GM23248 (cell line): ENCODE measurements at places on chromosomes 5 and 9.

DNA sequence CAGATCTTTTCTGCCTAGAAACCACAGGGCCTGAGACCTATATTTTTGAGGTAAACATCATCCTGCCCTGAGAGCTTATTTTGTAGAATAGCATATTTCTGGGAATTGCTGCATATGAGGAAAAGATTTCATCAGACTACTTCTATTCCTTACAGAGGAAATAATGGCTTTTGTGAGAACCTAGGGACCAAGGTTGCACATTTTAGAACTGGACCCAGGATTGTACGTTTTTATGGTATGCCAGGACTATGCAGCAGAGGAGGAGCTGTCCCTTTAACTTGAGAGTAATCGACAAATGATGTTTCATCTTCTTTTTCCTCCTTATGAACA is 2.2 kb upstream of the ALDH1A1 start:
- no peaks in the 10 kb centered on the region for H3K4me1 ChIP-seq
- H3K27me3 ChIP-seq = peaks cover 4% of the 10 kb centered on the region; the same call in 1 of the 2 replicates
- no peaks in the 10 kb centered on the region for H3K36me3 ChIP-seq
- H3K4me3 ChIP-seq = no peak overlapping the region

DNA sequence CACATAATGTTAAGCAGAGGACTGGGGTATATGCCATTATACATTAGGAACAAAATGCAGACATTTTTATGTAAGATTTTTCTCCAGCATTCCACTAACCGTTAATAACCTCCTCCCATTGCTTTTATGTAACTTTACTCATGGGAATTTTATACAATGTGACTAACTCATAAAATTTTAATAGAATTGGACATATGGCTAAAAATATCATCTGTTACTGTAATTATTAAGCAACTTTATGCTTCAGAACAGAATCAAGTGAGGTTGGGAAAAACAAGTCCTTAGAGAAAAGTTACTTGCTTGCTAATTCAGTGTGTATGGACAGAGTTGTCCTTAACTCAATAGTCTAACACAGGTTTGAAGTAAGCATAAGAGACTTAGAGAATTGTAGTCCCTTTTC is 54.8 kb upstream of the PCSK1 start:
- no peak overlapping the region for H3K4me3 ChIP-seq
- H3K27me3 ChIP-seq = no peaks in the 10 kb centered on the region
- no peaks in the 10 kb centered on the region for H3K36me3 ChIP-seq
- H3K27ac ChIP-seq = no peak overlapping the region
- peaks cover 20% of the 10 kb centered on the region for H3K4me1 ChIP-seq

GRCh38 chr5:68344447-68345111 is 129.0 kb downstream of the PIK3R1 start:
- peaks cover 26% of the 10 kb centered on the region for H3K4me1 ChIP-seq
- H3K27me3 ChIP-seq = no peaks in the 10 kb centered on the region
- H3K36me3 ChIP-seq = no peaks in the 10 kb centered on the region
- DNase-seq = peak; percentile 79

DNA sequence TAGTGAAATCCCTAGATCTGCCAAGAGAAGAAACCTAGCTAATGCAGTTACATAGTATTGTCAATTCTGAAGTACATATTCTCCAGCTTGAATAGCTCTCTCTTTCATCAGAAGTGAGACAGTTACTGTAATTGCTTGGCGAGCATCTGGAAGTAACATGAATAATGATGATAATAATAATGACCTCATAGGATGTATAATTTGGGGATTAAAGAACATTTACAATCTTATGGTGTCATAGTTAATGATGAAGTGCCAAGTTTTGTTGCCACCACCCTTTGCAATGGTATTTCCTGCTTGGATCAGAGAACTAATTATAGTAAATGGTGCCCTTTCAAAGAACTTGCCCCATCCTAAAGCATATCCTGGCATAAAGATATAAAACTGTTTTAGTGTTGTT is 201.4 kb downstream of the ADAMTSL1 start:
- peaks cover 62% of the 10 kb centered on the region for H3K36me3 ChIP-seq
- peaks cover 16% of the 10 kb centered on the region for H3K4me1 ChIP-seq
- H3K27ac ChIP-seq = no peak overlapping the region
- H3K4me3 ChIP-seq = no peak overlapping the region
- peak; percentile 54 for DNase-seq

GRCh38 chr5:146103594-146103993 is 1.8 kb downstream of the PLAC8L1 start:
- H3K27me3 ChIP-seq = no peaks in the 10 kb centered on the region
- no peaks in the 10 kb centered on the region for H3K4me1 ChIP-seq
- H3K4me3 ChIP-seq = no peak overlapping the region
- no peak for DNase-seq
- H3K36me3 ChIP-seq = no peaks in the 10 kb centered on the region

DNA sequence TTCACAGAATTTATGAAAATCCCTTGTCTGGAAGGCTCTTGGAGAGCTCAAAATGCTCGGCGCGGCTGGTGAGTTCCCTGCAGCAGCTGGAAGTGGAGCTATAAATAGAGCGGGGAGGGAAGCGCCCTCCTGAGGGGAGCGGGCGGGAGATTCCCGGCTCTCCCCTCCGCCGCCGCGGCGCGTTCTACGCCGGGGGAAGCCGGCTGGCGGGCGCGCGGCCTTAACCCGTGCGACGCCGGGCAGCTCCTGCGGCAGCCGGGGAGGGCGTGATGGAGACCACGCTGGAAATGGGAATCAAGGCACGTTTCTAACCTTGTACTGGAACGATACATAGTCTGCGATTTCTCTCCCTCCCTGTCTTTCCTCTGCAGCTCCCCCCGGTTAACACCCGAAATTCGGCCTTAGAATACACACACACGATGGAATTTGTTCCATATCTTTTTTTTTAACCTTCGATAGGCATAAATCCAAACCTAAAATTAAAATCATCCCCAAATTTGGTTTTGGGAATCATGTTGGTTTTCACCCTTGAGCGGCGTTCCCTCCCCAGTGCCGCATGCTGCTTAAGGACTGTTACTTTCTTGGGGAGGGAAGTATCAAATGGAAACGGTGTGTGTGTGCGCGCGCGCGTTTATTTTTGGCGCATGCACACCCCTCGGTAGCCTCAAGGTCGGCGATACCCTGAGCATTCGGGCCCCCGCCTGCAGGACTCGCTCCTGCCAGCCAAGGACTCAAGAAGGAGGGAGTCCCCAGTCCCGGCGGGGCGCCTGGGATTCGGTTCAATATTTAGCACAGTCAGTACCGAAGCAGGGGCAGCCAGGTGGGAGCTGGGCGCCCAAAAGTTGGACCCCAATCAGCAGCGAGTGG is 306.3 kb upstream of the KCNN2 start:
- H3K4me3 ChIP-seq = peak overlapping the region; percentile 42
- peaks cover 32% of the 10 kb centered on the region for H3K27me3 ChIP-seq
- no peaks in the 10 kb centered on the region for H3K36me3 ChIP-seq
- H3K4me1 ChIP-seq = no peaks in the 10 kb centered on the region

GRCh38 chr9:131402738-131403492 is 9.0 kb downstream of the PRRC2B start:
- H3K27me3 ChIP-seq = no peaks in the 10 kb centered on the region
- H3K27ac ChIP-seq = peak overlapping the region; percentile 96
- H3K4me3 ChIP-seq = peak overlapping the region; percentile 66
- peaks cover 85% of the 10 kb centered on the region for H3K4me1 ChIP-seq

DNA sequence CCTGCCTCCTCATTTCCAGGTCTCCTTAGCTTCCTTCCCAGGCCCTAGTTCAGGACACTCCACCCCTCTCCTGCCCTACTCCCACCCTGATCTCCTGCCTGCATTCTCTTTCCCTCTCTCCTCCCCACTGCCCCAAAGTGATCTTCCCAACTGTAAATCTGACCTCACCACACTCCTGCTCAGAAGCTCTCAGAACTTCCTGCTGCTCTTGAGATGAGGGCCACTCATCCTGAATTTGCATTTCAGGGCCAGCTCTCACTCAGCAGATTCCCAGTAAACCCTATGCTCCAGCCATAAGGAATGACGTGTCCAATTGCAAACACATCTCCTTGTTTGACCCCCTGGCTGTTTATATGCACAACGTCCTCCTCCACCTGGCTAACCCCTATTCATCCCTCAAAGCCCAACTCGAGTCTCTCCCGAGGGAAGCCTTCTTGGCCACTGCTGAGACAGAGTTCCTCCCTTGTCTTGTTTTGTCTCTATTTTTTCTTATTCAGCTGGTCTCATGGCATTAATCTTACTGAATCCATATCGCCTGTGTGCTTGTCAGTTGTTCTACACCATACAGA is 95.0 kb downstream of the NSG2 start:
- H3K36me3 ChIP-seq = no peaks in the 10 kb centered on the region
- no peaks in the 10 kb centered on the region for H3K4me1 ChIP-seq
- no peak overlapping the region for H3K4me3 ChIP-seq
- H3K27ac ChIP-seq = no peak overlapping the region
- no peak for DNase-seq
- H3K27me3 ChIP-seq = no peaks in the 10 kb centered on the region

DNA sequence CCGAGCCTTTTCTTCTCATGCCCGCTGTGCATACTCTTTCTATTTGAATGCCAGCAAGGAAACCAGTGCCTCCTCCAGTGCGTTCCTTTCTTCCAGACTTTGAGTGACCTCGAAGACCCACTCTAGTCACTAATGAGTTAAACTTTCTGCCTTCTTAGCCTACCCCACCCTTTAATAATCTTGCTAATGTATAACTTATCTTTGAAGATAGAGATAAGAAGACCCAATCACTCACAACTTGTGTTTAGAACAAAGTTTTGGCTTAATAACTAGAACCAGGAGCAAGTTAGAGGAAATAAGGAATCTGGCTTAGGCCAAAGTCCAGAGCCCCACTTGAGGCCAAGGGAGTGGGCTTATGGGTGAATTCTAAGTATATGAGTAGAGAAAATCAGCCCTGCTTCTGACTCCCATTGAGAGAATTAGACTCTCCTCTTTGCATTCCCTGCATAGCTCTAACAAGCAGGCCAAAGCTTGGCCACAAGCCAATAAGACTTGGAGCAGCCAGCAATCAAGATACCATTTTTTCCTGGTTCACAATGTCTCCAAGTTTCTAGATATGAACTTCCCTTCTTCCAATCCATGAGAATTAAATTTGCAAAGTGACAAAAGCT is 181.5 kb upstream of the PIK3R1 start:
- H3K4me3 ChIP-seq = no peak overlapping the region
- no peaks in the 10 kb centered on the region for H3K36me3 ChIP-seq
- no peaks in the 10 kb centered on the region for H3K27me3 ChIP-seq
- DNase-seq = peak; percentile 41
- H3K4me1 ChIP-seq = peaks cover 13% of the 10 kb centered on the region; the same call in 1 of the 2 replicates

DNA sequence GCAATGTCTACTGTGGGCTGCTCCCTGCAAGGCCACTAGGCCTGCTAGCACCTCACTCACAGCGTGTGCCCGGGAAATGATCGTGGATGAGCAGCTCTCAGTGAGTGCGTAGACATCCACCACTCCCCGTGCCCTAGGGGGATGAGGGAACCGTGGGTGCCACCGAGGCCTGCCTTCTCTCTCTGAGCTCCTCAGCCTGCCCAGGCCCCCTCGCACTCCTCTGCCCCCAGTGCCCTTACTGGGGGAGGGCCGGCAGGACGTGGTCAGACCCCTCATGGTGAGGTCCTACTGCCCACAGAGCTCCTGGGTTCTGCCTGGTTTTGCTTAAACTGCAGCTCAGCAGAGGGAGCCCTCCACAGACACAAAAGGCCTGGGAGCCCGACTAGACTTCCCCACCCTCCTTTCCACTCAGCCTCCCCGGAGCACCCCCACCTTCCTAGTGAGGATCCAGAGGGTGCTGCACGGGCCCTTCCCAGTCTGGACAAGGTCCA is 220.0 kb downstream of the CACNA1B start:
- no peak overlapping the region for H3K27ac ChIP-seq
- H3K4me1 ChIP-seq = no peaks in the 10 kb centered on the region
- no peaks in the 10 kb centered on the region for H3K36me3 ChIP-seq
- DNase-seq = no peak

- no peaks in the 10 kb centered on the region for H3K27me3 ChIP-seq
- peaks cover 38% of the 10 kb centered on the region for H3K4me1 ChIP-seq
- H3K27ac ChIP-seq = peak overlapping the region; percentile 70
- no peak overlapping the region for H3K4me3 ChIP-seq
- H3K36me3 ChIP-seq = no peaks in the 10 kb centered on the region
Observed at GRCh38 chr9:121906074-121906870, 186.8 kb downstream of the TTLL11 start.

DNA sequence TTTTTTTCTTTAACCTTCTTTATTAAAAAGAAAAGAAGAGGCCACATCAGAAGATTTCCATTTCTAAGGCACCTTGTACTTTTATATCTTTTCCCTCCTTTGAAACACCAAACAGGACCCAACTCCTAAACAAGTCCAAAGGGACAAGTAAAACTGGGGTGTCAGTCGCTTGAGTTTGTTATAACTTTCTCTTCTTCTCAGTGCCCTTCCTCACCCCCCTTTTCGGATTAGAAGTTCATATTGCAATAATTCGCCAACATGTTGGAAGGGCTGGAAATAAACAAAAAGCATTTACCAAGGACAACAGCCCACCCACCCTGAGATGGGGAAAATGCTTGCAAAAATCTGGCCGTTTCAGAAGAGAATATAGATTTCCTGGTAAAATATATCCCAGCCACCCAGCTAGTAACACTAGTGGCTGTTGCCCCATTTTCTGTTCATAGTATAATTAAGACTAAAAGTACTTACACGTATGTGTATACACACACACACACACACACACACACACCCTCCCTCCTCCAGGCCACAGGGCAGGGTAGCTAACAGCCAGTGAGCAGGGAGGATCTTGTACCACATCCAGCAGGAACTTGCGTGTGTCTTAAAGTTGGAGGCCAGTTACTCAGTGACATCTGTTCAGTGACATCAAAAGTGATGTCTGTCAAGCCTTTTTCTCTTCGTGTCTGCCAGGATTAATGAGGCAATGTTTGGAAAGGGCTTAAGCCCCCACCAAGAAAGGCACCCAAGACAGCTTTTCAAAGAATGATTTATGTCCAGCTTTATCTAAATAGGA is 149.1 kb upstream of the KLF4 start:
- no peaks in the 10 kb centered on the region for H3K27me3 ChIP-seq
- DNase-seq = peak; percentile 78
- H3K36me3 ChIP-seq = no peaks in the 10 kb centered on the region
- H3K4me1 ChIP-seq = peaks cover 30% of the 10 kb centered on the region
- H3K27ac ChIP-seq = peak overlapping the region; percentile 99

DNA sequence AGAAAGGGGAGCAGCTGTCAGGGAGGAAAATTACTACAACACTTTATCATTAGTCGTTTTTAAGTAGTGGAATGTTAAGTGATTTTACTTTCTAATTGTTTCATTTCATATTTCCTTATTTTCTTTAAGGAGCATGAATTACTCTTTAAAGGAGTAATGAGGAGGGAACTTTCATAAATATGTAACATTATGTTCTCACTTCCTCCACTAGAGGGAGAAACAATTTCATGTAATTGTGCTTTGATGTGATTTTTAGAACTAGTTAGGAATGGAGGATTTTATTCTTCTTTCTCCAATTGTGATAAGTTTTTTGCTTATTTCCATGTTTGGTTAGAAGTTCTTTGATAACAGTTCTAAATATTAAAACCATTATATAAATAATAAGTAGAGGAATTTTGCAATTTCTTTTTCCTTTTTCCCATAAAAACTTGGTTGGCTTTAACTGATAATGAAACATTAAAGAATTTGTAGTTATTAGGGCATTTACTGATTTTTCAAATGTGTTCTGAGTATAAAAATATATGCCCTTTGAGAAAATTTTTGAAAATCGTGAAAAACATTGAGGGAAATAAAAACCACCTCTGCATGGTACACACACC is 25.6 kb downstream of the CEP78 start:
- H3K36me3 ChIP-seq = peaks cover 5% of the 10 kb centered on the region; the same call in 1 of the 2 replicates
- DNase-seq = peak; percentile 56
- no peaks in the 10 kb centered on the region for H3K27me3 ChIP-seq
- no peak overlapping the region for H3K27ac ChIP-seq
